CD8-positive, alpha-beta memory T cell (primary cell): ENCODE measurements at places on chromosomes 1 and 21.

GRCh38 chr1:82947278-82947677 lies 1051.7 kb downstream of the TTLL7 start:
- DNase-seq: no peak

DNA sequence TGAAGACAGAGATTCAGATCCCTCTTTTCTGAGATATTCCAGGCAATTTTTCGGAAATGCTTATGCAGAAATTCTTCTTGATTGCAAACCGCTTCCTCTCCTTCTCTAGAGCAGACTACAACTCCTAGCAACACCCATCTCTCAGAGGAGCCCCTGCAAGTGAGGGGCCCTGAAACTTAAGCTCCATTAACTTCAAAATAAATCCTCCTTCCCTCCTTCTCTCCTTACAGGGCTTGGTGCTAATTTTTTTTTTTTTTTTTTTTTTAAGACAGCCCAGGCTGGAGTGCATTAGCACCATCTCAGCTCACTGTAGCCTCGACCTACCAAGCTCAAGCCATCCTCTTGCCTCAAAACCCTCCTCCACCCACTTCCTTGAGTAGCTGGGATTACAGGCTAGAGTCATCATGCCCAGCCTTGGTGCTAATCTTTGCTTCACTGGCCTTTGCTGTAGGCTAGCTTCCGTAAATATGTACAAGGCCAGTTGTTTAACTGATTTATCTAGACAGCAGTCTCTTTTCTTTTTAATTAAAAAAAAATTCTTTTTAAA lies 30.2 kb upstream of the SFPQ start:
- DNase-seq: no peak

GRCh38 chr21:34338226-34338625 lies 25.6 kb upstream of the KCNE2 start:
- no peak for DNase-seq

- peak; percentile 15 for DNase-seq
These were observed 10.7 kb upstream of the NPHP4 start for GRCh38 chr1:6002714-6003501.

- no peak for DNase-seq
These were observed 34.1 kb downstream of the CLCA1 start for GRCh38 chr1:86502721-86503405.

- no peak for DNase-seq
These were observed 41.1 kb downstream of the TENT5C start for GRCh38 chr1:117646956-117647355.

GRCh38 chr1:68319907-68320306 lies 87.6 kb upstream of the WLS start:
- DNase-seq: no peak

GRCh38 chr1:201226859-201227488 lies 36.4 kb downstream of the IGFN1 start:
- no peak for DNase-seq

- no peak for DNase-seq
These were observed 8.2 kb downstream of the TBX15 start for GRCh38 chr1:118979754-118980575.

DNA sequence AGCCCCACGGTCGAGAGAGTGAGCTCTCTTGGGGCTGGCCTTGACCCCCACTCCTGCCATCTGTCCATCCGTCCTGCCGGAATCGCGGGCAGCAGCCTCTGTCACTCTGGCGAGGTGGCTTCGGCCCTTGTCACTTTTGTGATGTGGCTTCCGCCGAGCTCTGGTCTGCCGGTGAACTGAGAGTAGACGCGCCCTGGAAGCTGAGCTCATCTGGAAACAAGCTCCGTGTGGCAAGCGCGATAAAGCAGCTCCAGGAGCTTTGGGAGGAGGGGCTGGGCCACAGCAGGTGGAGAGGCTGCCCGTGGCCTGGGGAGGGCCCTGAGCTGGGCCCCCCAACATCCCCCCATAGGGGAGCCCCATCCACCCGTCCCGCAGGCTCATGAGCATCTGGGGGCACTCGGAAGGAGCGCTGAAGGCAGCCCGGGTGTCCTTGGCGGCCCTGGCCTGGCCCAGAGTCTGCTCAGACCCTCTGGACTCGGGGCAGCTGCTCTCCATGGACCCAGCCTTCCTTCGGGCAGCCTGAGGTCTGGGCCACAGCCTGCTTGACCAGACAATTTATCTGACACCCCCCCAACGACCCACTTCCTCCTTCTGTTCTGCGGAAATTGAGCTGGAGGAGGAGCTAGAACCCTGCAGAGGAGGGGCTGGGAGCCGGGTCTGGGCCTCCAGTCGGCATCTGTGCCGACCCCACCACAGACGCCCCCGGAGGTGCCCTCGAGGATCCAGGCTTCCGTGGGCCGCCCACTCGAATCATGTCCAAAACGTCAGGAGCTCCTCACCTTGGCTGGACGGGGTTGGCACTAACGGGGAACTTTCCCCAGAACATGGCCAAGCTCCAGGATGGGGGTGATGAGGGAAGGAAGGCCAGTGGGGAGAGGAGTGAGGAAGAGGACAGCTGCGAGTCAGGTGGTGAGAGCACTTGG lies 59.1 kb downstream of the SLC19A1 start:
- DNase-seq: no peak

DNA sequence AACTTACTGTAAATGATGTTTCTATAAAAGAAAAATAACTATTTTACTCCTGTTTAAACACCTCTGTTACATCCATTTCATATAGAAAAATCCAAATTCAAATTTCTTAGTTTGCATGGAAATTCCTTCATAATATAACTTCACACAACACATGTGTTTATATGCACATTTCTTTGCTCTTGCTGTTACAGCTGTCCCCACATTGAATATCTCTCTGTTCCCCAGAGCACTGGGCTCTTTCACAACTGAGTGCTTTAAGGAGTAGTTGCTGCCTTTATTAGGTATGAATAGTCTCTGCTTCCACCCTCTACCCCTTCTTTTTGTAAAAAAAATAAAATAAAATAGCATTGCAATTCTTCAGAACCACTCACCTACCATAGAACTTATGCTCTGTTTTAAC lies 287.0 kb downstream of the OLFM3 start:
- no peak for DNase-seq

GRCh38 chr1:233780049-233780448 lies 124.4 kb upstream of the SLC35F3 start:
- no peak for DNase-seq

DNA sequence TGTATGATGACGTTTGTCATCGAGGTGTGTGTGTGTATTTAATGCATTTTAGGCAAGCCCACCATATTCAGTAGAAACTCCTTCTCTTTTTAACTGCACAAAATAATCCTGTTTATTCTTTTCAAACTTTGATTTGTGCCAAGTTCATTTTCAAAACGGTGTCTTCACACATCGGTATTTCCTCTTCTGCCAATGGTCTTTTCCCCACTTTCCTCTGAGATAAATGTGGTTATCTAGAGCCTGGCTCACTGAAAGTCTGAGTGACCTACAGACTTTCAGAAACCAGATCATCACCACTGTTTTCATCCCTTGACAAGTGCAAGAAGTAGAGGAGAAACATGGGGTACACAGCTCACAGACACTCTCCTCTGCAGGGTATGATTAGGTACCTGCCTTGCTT lies 69.4 kb downstream of the GPATCH2 start:
- DNase-seq: no peak

GRCh38 chr1:15411593-15412137 lies 2.0 kb downstream of the EFHD2 start:
- peak; percentile 58 for DNase-seq

GRCh38 chr1:103959565-103959964 lies 209.9 kb downstream of the AMY1C start:
- DNase-seq: no peak

DNA sequence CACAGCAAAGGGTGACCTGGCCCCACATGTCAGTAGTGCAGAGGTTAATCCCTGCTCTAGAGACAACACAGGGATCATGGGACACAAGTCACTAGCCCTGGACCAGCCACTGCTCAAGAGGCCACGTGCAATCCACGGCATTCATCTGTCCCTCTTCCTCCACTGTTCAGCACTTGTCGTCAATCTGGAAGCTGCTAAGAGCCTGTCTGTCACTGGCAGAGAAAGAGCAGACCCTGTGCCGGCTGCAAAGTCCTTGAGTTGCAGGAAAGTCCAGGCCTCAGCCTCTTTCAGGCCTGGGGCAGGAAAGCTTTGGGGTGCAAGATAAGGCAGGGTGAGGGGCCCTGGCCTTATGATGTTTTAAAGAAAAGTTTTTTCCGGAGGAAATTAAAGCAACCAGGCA lies 16.7 kb downstream of the CELA2B start:
- DNase-seq: no peak

- DNase-seq: no peak
These were observed 413.3 kb upstream of the PTBP2 start for GRCh38 chr1:96308314-96308713.

GRCh38 chr1:152743371-152744145 lies 14.3 kb upstream of the KPRP start:
- DNase-seq: no peak

DNA sequence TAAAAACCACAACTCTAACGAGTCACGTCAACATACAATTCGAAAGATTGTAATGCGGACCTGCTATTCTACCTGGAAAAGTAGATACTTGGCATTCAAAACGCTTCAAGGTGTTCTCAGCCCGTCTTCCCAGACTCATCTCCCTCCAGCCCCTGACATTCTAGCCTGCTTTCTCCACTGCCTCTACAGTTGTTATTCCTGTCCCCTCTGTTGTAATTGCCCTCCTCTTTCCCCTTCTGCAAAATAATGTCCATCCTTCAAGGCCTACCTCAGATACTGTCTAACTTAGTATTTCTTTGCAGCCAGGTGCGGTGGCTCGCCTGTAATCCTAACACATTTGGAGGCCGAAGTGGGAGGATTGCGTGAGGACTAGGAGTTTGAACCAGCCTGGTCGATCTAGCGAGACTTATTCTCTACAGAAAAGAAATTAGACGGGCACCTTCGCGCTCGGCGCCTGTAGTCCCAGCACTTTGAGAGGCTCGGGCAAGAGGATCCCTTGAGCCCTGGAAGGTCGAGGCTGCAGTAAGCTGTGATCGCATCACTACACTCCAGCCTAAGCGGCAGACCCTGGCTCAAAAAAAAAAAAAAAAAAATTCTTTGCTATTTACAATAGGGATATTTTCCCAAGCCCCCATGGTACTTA lies 756 bp upstream of the RBM34 start:
- no peak for DNase-seq

DNA sequence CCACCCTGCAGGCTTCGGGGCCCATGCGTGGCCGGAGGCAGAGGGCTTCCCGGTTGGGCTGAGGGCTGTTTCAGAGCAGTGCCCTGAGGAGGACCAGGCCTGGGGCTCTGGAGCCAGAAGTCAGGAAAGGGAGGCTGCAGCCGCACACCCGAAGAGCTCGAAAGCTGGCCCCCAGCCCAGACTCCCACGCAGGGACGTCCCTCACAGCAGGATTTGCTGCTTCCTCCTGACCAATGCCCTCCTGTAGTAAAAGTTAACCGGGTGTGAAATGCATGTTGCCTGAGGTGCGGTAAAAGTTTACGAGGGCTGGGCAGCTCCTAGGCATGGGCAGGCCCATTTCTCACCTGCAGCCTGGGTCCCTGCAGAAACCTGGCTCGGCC lies 101.5 kb upstream of the ARHGEF16 start:
- DNase-seq: no peak

GRCh38 chr1:45815667-45816458 lies 12.5 kb downstream of the MAST2 start:
- DNase-seq: no peak
